Mesendoderm (in vitro differentiated cells): ENCODE measurements at places on chromosomes 7 and 10.

DNA sequence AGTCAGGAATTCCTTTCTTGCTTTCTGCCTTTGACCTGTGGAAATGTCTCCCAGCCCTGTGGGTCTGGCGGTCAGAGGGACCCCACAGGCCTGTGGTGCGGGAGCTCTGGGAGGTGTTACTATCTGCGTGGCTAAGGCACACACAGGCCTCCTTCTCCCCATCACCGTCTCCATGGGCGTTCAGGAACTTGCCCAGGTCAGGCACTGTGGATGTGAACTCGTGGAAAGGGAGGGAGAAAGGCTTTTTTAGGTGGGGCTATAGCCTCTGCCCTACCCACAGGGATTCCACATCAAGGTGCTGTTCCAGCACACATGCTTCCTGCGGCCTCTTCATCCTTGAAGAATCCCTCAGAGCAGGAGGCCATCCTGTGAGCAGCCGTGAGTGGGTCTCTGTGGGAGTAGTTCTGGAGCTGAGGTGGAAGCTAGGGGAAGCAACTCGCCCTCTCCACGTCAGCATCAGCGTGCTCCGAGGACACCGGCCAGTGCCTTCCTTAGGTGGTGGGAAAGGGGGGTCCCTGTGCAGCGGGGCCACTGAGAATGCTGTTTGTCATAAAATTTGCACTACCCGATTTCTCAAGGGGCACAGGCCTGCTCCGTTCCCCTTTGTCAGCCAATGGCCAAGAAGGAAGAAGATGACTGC lies 7.5 kb upstream of the ATP6V0E2 start:
- no peak for DNase-seq

DNA sequence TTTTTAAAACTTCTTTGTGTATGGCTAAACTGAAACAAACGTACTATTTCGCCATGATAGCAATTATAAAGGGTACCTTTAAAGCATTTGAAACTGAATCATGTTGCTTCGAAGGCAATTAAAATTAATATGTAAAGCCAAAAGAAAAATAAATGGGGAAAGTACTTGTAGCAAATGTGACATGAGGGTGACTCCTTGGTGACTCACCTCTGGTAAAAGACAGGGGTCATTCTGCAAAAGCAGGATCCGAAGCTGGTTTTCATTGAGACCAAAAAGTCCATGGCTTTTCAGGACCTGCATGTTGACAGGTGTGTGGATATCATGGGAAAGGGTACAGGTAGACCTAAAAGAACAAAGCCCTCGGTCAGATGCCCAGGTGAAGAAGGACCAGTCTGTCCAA lies 1.5 kb downstream of the ZC3HAV1L start:
- DNase-seq = no peak

DNA sequence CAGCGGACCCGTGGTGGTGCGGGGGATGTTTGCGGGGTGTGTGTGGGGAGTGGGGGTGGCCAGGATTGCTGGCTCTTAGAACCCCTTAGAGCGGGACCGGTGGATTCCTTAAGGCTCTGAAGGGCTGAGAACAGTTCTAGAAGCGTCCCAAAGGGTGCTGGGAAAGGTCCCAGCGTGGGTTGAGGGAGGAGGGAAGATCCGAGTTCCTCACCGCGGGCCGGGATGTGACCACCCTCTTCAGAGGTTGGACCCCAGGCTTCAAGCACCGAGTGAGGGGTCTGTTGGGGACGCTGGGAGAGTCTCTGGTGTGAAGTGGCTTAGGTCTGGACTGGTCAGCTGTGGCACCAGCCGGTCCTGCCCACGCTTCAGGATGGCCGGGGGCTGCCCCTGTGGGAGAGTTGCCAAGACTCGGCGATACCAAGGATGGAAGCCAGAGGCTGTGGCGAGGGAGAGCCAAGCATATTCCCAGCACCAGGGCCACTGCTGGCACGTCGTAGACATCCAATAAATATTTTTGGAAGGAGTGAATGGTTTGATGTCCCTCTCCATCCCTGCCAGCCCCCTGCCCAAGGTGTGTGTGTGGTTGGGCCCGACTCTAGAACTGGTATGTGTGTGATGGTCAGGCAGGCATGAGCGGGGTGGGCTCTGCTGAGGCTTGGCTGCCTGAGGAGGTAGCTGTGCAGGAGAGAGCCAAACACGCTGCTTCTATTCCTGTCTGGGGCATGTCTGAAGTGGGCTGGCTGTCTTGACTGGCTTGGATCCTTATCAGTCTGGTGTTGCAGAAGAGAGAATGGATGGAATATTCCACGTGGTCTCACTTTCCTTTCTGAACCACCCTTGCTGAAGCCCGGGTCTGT lies 19.2 kb downstream of the ZNF775 start:
- no peak for DNase-seq

- no peak for DNase-seq
Observed at GRCh38 chr10:117967149-117967650, 79.5 kb downstream of the RAB11FIP2 start.

DNA sequence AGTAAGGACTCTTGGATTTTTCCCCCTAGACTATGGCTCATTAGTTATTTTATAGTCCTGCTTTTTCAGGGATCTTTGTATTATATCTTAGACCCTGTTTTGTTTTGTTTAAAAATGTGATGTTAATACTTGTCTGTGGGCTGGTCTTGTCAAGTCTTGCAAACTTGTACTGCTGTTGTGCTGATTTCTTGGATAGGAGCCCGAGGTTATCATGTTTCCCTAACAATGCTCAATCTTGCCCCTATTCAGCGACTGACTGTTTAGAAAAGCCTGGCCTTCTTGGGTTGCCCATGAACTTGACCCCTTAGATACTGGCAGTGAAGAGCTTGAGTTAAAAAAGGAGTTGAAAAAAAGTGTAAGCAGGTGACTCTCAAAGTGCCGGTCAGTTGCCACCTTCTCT lies 115.7 kb downstream of the KIAA1217 start:
- DNase-seq = no peak

GRCh38 chr7:157117796-157118195 lies 20.9 kb upstream of the UBE3C start:
- DNase-seq = no peak

GRCh38 chr7:88789480-88790064 lies 6.0 kb downstream of the TEX47 start:
- DNase-seq = peak; percentile 6

GRCh38 chr7:149145031-149145845 lies 2.0 kb upstream of the ZNF398 start:
- DNase-seq = peak; percentile 58

DNA sequence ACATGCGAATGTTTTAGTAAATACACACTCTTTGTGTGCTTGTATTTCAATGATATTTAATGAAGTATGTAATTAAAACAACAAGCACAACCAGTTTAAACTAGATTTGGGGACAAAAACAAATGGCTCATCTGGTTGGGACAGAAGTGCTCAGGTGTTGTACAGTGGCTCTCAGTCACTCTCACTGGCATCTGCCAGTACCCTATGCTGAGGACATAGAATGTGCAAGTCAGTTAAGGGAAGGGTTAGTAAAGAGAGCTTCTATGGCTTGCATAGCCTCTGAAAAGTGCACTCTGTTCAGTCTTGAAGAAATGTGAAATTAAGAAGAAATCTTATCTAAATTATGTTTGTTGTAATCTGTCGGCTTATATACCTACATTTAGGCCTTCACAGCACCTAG lies 183.0 kb downstream of the LRRC4 start:
- DNase-seq = no peak

DNA sequence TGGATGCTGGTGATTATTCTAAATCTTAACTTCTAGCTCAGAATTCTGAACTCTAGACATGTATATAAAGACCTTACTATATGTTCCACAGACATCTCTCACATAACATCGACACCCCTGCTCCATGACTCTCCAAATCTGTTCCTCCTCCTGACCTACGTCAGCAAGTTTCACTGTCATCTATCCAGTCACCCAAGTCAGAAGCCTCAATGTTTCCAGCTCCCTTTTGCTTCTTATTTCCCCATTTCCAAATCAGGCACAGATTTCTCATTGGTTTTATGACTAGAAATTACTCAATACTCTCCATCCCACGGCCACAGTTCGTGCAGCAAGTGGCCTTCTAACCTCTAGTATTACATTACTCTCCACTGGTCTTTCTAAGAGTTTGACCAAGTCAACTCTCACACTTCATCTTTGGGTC lies 28.5 kb downstream of the EPC1 start:
- no peak for DNase-seq

- no peak for DNase-seq
Observed at GRCh38 chr7:78760620-78761355, 692.7 kb downstream of the MAGI2 start.

DNA sequence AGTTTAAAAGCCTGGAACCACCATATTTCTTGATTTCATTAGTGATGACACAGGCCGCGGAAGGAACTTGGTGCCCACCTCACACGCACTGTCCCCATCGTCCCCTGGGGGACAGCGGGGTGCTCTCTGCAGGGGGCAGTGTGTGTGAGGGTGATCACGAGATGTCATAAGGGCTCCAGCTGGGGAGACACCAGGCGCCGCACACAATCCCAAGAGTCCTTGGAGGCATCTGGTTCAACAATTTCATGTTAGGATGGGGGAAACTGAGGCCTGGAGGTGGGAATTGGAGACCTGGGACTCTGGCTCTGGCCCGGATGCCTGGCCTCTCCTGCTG lies 66.4 kb downstream of the ELFN1 start:
- DNase-seq = no peak

- no peak for DNase-seq
Observed at GRCh38 chr10:50219200-50219599, 32.1 kb downstream of the ASAH2 start.

DNA sequence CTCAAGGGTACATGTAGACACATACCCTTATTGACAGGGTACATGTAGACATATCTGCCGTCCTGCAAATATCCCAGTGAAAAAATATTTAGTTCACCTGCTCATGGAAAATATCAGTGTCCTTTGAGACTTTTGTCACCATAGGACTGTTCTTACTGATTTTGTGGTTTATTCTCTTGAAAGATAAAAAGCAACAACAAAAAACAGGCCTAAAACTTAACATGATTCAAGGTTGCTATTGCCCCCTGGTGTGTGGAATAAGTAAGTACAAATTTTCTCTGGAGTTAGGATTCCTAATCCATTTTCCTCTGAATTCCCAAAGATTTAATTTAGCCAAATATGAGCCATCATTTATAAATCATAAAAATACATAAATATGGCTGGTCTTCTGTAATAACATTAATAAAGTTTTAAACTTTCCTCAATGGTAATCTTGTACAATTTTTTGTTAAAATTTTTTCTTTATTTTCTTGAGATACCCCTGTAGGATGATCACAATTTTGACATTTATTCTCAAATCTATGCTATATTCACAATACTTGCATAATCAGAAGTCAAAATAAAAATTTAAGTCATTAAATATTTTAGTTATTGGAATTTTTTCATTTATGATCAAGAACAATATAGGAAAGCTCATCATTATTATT lies 741.4 kb upstream of the POT1 start:
- DNase-seq = peak; percentile 53

DNA sequence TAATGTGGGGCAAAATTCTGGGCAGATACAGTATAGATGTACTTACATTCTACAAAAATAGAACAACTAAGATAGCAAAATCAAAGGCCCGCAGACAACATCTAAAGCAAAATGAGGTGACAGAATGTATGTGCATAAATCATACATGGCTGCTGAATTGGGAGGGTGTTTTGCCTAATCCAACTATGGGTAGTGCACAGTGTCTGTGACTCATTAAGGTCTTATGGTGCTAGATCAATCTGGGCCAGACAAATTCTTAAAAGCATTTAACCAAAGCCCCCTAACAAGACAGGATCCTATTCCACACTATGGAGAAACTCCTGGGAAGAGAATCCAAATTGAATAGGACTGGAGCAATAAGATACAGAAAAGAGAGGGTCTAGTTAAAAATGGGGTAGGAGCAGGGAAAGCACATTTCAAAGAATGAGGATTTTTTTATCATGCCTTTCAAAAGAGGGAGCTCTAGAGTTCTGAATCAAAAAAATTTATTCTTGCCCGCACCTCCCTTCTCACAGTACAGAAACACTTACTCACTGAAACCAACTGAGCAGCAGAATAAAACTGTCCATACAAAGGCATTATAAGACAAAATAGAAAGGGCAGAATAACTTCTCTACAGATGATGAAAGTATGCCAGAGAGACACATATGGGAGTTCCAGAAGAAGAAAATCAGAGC lies 181.3 kb downstream of the RNLS start:
- DNase-seq = no peak

GRCh38 chr7:140646931-140647647 lies 6.5 kb upstream of the DENND2A start:
- DNase-seq = peak; percentile 89

DNA sequence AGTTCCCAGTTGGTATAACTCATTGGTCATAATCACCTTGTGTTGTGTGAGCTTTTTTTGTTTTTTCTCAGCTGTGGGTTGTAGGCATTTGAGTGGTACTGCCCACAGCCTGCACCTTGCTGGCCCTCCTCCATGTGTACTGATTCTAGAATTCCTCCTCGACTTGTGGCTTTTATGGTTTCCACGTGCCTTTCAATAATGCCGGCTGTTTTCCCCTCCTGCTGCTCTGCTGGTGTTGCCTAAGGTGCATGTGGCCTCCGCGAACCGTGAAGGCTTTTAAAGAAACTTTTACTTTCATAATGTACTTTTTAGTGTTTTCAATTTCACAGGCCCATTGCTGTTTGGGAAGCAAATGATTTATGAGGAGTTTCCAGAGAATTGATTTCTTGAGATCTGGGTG lies 518.0 kb downstream of the REEP3 start:
- DNase-seq = no peak

- DNase-seq = peak; percentile 2
Observed at GRCh38 chr7:149625947-149626392, 128.4 kb upstream of the ZNF746 start.

GRCh38 chr10:45419676-45420025 lies 45.6 kb downstream of the ALOX5 start:
- no peak for DNase-seq

- DNase-seq = peak; percentile 50
Observed at GRCh38 chr10:15370212-15370855, 755 bp downstream of the FAM171A1 start.

GRCh38 chr7:132255898-132256297 lies 320.4 kb downstream of the PLXNA4 start:
- DNase-seq = no peak

DNA sequence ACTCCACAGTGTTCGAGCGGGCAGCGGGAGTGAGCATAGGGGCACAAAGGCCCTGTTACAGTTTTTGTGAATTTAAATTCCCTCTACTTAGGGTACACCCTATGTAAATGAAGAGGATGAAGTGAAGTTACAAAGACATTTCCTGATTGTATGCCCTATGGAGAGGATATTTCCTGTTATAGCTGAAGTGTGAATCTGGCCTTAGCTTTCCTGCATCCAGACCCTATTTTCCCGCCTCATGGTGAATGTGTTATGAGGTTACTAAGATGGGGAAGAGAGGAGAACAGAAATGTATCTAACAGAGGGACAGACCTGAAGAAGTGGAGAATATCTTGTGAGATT lies 37.8 kb upstream of the COMMD3 start:
- peak; percentile 4 for DNase-seq

DNA sequence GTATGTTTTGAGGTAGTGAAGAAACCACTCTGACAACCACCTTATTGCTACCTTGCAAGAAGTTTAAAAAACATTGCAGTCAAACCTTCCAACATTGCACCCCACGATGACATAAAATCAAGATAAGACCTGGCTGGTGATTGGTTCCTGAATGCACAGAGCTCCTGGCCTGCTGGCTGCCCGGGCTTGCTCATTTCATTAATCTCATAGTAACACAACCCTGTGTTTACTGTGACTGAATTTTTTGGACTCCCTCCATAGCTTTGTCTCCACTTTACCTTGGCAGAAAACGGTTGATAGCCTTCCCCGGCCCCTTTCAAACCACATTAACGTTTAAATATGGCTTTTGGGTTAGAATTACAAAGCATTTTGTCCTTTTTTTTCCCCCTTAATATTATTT lies 27.5 kb downstream of the VWA2 start:
- no peak for DNase-seq
